ENCODE measurements at places on chromosomes 3 and 15.
A peak's percentile ranks its signal among the peaks of the same experiment; 100 is the strongest.

GRCh38 chr15:55527150-55527549 is 19.1 kb upstream of the DNAAF4 start:
- DNase-seq, result no peak

DNA sequence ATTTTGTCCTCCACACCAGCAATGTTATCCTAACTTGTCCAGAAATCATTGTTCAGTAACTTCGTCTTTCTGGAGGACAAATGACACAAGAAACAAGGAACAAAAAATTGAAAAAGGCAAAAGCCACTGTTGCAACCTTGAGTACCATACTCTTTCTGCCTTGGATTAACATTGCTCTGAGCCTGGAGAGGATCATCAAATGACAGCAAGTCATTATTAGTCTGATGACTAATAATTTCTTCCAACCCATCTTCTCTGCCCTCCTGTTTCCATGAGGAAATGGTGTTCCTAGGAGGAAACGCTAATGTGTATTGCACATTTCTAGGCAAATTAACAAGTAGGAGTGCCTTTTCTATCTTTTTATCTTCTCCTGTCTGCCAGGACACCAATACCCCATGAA is 153.9 kb downstream of the PCCB start:
- no peak for DNase-seq

DNA sequence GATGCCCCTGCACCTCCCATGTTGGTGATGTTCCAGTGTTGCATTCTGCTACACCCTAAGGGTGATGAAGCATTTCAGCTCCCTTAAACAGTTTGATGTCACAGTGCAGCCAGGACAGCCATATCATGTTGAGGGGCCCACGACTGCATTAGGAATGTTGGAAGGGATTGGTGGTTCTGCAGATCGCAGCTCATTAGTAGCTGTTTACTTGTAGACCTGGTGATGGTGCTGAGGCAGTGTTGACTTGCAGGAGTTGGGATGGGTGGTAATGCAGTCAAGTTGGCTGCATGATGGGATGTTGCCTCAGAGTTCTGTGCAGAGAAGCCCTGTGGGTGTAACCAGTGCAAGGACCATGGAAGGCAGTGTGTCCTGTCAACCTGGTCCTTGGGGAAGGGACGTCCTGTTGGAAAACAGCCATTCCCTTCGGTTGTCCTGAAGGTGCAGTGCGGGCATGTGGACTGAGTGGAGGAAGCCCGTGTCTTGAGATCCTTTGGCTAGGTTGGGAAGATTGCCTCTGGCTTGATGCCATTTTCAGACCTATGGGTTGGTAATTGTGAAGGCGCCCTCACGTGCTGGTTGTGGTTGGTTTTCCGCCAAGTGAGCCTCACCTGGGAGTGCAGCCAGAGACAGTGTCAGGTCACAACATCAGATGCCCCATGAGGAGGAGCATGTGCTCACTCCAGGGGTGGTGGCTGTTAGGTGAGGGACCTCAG is 100.7 kb downstream of the SNRPN start:
- DNase-seq, result peak; percentile 29

GRCh38 chr15:100335335-100335999 is 6.3 kb downstream of the ADAMTS17 start:
- DNase-seq, result no peak

DNA sequence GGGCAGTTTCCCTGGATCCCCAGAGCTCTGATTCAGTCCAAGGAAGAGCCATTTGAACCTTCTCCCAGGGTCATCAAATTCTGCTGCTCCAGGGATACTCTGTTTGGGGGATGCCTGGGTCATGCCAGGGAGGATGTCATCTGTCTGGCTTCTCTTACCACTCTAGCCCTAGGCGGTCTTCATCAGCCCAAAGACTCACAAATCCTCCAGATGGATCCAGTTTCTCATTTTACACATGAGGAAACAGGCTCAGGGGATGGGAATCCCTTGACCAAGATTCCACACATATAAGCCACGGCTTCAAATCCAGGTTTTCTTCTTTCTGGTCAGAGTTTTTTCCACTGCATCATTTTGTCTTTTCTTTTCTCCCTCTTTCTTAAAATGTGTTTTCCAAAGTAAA is 36.7 kb downstream of the SLC28A1 start:
- DNase-seq, result no peak

DNA sequence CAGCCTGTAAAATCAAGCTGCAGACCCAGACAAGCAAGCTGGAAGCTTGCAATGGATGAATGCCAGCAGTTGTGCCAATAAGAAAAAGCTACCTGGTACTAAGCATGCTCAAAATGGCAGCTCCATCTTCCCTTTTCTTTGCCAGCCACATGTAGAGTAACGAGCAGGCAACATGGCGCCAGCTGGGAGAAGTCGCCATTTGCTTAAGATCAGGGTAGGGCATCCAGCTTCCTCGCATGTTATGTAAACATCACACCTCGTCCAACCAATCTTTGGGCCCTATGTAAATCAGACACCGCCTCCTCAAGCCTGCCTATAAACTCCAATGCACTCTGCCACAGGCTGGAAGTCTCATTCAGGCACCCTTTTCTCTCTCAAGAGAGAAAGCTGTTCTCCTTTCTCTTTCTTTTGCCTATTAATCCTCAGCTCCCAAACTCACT is 973.9 kb downstream of the FHIT start:
- no peak for DNase-seq

- DNase-seq, result no peak
These were observed 17.3 kb downstream of the PLS1 start for GRCh38 chr3:142613491-142613890.

GRCh38 chr3:186487819-186488218 is 56.4 kb downstream of the CRYGS start:
- no peak for DNase-seq

DNA sequence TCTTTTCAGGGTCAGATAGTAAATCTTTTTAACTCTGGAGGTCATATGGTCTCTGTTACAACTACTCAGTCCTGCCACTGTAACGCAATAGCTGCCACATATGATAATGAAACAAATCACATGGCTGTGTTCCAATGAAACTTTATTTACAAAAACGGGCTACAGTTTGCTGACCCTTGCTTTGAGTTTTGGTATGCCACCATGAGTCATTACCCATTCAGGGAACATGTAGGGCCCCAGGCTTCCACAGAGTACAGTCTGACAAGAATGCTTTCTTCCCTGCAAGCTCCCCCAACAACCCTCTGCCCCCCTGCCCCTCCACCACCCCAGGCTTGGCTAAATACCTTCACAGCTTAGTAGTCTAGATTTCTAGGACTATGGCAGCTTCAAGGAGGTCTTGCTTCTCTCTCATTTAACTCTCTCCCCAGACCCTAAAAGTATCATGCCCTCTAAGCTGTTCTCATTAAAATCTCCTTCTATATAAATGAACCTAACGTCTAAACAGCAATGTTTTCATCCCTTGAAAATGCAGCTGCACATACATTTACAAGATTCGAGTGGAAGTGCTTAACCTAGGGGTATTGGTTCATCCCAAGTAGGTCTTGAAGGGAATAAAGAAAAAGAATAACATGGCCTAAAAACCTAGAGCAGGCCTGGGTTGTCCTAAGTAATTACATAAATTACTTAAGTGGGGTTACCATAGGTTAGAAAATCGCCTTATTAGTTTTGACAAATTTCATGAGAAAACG is 117.8 kb upstream of the PRICKLE2 start:
- DNase-seq, result no peak

GRCh38 chr15:63880744-63881143 is 47.0 kb upstream of the HERC1 start:
- DNase-seq, result no peak

GRCh38 chr3:58728723-58729122 is 62.1 kb upstream of the FAM3D start:
- no peak for DNase-seq

GRCh38 chr3:76888856-76889255 is 151.0 kb upstream of the ROBO2 start:
- no peak for DNase-seq

- DNase-seq, result no peak
These were observed 723.0 kb upstream of the BCHE start for GRCh38 chr3:166560253-166560652.

GRCh38 chr3:14411988-14412387 is 9.6 kb downstream of the SLC6A6 start:
- no peak for DNase-seq

DNA sequence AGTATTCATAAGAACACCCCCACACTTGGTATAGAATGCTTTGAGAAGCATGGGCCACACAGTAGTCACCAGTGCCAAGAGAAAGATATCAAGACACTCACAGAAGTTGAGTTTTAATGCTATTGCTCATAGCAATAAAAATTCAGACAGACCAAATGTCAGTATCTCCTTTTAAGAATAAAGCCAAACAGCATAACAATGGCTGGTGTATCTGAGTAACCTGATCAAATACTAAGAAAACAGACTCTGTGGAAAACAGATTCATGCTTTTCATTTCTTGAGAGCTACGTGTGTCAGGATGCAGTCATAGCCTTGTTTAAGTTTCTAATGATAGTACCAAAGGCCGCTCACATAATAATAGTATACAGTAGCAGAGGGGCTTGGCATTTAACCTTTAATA is 778.5 kb downstream of the MECOM start:
- no peak for DNase-seq

DNA sequence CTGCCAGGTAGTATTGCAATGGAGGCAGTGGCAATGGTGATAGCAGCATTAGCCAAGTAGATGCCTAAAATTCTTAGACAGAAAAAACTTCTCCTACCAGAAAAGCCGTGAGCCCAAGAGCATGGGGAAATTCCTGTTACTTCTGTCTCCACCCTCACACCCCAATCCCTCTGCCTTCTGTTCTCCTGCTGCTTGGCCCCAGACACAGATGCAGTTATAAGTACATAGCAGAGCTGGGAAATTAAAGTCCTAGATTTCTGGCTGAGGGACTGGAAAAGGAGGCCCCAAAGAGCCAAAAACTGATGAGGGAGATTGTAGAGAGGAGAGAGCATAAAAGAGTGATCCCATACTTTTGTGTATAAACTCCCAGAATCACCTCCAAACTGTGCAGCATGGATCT is 166.9 kb downstream of the SMAD6 start:
- DNase-seq, result peak; percentile 36

- DNase-seq, result no peak
These were observed 200.2 kb upstream of the GOLGA6L4 start for GRCh38 chr15:84035399-84035766.

- no peak for DNase-seq
These were observed 81.1 kb downstream of the PDCD6IP start for GRCh38 chr3:33879540-33879939.

DNA sequence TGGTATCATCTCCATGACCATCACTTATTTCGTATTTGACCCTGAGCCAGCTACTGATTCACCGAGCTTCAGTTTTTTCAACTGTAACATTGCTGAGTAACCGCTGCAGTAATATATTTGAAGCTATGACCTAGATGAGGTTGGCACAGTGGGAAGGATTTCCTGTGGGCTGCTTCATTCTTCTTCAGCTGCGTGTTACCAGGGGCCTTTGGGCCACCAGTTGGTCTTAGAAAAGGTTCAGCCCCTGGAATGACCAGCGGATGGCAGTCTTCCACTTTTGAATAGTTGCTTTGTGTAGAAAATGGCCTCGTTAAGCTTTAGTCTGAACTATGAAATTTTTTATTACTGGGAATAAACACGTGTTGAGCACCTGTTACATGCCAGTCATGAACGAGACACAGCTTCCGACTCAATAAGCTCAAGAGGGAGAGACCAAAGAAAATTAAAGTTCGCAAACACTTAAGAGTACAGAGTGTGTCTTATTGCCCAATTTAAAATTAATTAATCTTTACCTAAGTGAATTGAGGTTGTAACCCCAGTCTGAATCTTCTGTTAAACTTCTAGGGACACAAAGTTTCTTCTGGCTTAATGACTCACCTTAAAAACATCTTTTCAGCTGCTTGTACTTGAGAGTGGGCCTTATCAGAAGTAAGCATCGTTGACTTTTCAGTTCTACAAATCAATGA is 57.6 kb upstream of the NR2E3 start:
- no peak for DNase-seq

DNA sequence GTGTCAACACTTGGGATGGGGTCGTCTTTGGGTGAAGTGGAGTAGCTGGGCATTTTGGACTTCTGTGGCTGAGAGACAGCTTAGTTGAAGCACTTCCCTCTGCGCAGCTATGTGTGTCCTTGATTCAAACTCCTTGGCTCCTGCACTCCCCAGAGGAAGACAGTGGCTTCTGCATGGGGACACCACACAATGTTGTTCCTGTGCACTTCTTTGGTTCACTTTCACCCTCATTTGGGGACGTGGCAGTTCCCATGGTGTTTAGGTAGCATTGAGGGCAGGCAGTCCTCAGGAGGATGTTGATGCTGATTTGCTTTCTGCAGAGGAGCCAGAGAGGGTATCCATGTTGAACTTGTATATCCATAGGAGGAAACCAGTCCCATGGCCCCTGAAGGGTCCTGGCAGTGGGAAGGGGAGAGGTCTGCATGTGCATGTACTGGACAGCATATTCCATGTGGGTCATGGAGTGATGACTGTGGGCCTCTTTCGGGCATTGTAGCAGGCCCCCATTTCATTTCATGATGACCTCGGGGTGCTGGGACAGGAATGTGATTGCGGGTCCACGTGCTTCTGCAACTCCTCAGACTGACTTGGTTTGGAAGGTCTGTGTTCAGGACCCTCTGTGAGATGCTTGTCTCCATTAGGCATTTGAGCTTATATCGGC is 135.4 kb downstream of the SNRPN start:
- DNase-seq, result no peak

DNA sequence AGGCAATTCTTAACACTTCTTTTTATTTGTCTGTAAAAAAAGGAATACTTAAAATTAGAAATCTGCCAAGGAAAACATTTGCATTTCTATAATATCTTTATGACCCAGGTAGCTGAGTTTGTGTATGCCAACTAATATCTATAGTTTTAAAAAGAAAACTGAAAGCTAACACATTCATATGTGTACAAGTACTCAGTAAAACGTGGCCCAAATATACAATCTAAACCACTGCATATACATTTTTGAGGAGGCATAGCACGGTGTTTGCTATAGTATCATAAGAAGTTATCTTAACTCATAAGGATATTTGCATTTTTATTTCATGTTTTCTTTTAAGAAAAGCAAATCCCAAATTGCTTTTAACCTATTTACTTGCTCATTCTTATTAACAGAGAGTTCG is 172.7 kb downstream of the ZBTB20 start:
- DNase-seq, result no peak

GRCh38 chr15:94443186-94443585 is 211.8 kb downstream of the MCTP2 start:
- DNase-seq, result no peak

DNA sequence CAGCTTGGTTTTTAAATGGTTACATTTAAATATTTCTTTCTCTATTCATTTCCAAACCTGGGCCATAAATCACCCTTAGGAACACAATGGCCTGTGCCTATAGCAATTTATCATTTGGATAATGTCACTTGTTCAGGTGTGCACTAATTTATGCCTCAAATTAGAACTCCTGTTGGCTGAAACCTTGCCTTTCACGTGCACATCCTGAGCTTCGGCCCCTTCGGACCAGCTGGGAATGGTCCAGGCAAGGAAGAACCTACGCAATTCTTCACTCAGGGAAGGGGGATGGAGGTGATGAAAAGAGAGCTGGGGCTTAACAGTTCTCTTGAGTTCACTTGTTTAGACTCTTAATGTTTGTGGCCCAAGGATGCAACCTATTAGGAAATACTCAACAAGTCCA is 324.1 kb upstream of the ICE2 start:
- DNase-seq, result no peak

GRCh38 chr3:71629289-71629688 is 45.8 kb upstream of the FOXP1 start:
- DNase-seq, result no peak

- DNase-seq, result peak; percentile 29
These were observed 328.3 kb downstream of the THSD4 start for GRCh38 chr15:71443538-71443937.
